Hippocampal formation (tissue), 2 donors: ENCODE measurements at places on chromosomes 3 and 15.

DNA sequence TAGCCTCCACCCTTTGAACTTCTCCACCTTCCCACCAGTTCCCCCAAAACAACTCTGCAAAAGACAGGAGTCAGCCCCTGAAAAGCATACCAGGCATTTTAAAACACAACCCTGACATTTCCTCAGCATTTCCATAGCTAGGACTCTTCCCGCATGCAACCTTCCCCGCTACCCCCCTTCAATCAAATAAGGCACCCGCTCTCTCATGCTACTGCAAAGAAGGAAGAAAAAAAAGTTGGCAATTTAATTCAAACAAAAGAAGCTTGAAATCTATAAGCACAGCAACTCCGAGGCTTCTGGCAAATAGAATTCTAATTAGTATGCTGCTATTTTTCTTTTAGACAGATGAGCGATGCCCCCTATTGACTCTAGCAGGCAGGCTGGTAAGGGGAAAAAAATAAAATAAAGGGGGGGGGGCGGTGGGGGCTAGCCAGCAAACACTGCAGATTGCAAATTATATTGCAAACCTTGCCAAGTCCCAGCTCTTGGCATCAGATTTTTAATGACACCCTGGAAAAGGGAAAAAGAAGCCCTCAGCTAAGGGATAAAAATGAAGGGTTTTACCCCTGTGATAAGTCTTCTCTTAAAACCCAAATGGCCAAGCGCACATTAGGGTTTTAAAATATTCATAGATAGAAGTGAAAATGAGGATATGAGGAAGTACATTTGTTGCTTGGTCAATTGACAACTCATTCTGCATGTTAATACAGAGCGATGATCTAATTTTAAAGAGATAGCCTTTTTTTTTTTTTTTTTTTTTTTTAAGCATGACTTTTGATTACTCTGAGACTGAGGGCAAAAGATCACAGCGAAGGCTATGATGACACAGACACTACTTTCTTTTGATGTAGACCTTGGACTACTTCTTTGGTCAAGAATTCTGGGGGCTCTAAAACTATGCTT is 255.2 kb downstream of the NR2F2 start:
- DNase-seq, result no peak

DNA sequence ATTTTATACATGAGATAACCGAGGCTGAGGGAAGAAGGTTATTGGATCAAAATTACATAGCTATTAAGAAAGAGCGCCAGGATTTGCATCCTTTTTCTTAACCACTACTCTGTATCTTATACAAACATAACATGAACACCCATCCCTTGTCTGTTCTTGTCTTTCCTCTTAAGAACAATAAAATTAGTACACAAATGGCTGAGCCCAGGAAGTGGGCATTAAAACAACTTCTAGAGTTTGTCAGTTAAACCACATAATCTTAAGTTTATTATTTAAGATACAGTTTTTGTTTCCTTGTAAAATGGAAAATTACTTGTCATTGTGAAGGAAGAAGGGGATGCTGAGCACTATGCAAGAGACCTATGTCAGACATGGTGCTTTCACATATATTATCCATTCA is 48.9 kb upstream of the PPIB start:
- no peak for DNase-seq

DNA sequence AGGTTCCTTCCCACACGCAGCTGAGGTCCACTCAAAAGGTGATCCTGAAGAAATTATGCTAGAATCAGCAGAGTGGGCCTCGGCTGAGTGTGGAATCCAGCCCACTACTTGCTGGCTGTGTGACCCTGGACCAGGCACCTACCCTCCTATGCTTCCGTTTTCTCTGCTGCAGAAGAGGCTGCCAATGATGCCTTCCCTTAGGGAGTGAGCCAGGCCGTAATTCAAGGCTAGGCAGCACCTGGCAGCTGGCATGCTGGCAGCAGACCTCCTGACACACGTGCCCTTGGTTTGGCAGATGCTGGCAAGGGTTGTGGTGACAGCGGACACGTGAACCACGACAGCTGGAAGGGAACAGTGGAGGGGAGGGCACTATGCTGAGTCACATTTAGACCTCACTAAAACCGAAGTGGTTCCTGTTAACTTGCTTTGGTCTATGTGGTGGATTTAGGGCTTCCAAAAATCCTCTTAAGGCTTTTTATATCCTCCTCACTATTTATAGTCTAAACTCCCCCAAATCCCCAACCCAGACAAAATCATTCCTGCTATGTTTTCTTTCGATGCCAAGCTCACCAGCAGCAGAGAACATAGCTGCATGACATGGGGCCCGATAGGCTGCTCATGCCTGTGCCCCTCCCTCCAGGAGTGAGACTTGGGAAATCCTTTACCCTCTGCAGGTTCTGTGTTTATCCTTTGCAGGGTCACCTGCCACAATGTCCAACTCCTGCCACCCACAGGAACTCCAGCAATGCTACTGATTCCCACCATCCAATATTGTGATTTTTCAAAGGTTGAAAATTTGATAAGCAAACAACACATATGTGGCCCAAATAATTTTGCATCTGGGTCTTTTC is 10.6 kb upstream of the PCSK6 start:
- no peak for DNase-seq

- no peak for DNase-seq
Observed at GRCh38 chr15:98727115-98728040, 79.0 kb downstream of the IGF1R start.
